ENCODE measurements at places on chromosomes 4 and X.

- no peak for DNase-seq
Observed at GRCh38 chr4:145496292-145496691, 14.6 kb downstream of the SMAD1 start.

GRCh38 chr4:3210467-3210866 lies 38.5 kb upstream of the MSANTD1 start:
- no peak for DNase-seq

GRCh38 chr4:2339458-2340271 lies 77.8 kb upstream of the MXD4 start:
- DNase-seq: no peak

DNA sequence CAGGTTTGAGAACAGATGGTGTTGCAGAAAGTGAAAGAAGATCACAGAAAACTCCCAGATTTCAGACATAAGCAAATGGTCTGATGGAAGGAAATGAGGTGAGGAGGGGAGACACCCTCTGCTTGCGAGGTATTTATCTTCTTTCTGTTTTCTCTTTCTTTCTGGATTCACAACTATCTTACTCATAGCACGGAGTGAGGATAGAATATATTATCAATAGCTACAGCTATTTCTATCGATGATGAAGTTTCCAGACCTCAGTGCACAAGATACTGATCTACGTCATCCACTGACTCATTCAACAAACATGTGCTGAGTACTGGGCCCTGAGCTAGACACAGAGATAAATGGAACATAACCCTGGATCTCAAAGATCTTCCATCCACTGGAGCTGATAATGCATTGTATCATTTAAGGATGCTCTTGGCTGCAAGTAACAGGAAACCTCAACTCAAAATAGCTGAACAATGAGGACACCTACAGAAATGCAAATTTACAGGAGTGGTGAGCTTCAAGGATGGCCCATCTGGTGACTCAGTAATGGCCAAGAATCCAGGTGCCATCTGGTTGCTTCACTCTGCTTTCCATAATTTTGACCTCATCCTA lies 21.2 kb downstream of the SLC2A9 start:
- DNase-seq: no peak

DNA sequence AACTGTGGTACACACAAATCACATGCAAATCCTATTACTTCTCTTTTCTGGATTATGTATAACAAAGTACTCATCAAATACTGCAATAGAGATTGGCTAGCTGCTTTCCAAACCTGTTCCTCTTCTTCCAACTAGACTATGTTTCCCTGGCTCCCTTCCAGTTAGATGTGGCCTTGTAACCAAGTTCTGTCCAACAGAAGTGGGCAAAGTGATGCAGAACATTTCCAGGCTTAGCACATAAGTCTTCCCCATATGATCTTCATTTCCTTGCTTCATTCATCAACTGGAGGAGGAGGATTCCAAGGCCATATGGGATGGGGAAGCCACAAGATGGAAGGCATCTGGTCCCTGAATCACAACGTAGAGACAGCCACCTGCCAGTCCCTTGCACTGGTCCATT lies 8.0 kb downstream of the SLC9A7 start:
- DNase-seq: no peak

DNA sequence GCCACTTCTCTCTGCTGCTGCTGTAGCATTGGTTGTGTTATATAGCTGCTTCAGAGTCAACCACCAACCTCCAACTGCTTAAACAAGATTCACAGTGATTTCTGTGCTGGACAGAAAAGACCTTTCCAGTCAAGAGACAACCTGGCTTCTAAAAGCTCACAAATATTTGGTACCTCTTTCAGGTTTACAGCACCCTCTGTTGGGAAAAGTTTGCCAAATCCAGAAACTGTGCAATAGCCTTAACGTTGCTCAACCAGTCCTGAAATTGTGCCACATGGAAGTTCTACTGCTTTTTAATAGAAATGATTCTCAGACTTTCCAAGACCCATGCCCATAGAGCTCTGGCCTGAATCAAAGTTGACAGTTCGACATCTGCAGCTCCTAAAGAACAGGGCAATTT lies 842.1 kb upstream of the HTR2C start:
- no peak for DNase-seq

GRCh38 chr4:147582386-147583060 lies 34.7 kb upstream of the TMEM184C start:
- no peak for DNase-seq

GRCh38 chrX:43657671-43658070 lies 1.6 kb downstream of the MAOA start:
- DNase-seq: no peak

GRCh38 chr4:21778702-21779101 lies 169.9 kb downstream of the KCNIP4 start:
- DNase-seq: no peak

DNA sequence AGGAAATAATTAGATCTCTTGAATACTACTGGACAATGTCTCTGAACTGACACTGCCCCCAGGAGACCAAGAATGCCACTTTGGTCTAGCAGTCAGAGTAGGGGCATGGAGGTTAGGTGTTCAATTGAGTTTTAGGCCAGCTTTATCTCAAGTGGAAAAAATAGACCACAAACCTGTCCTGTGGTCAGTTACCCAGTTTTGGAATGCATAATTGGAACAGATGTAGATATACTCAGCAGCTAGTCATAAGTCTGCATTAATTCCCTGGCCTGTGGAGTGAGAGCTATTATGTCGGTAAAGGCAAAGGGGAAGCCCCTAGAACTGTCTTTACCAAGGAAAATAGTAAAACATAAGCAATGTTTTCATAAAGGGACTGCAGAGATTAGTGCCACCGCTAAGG lies 587.7 kb downstream of the GLUD2 start:
- no peak for DNase-seq

DNA sequence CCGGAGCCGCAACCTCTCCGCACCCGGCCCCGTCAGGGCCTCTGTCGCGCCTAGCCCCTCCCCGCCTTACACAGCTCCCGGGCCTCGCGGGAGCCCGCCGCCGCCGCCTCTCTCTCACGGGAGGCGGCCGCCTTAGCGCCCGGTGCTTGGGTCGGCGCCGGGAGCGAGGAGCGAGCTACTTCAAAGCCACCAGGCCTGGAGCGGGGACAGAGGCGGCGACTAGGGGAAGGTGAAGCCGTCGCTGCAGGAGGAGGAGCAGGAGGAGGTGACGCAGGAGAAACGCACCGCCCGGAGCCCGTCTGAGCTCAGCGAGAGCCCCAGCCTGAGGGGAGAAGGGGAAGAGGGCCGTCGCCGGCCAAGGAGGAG lies 250 bp downstream of the USP9X start:
- DNase-seq: peak; percentile 58

- DNase-seq: no peak
Observed at GRCh38 chrX:109782994-109783700, 50.1 kb upstream of the ACSL4 start.

DNA sequence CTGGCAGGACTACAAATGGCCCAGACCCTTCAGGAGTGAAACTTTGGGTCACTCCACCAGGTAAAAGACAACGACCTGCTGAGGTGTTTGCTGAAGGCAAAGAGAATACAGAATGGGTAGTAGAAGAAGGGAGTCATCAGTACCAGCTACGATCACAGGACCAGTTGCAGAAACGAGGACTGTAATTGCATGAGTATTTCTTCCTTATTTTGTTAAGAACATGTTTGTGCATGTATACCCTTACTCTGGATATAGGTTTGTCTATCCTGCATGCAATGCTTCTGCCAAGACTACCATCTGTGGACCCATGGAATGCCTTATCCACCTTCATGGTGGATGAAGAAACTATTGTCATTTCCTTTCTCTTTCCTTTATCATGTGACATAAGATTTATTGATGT lies 48.1 kb upstream of the BCLAF3 start:
- no peak for DNase-seq

GRCh38 chr4:65658117-65658516 lies 12.2 kb downstream of the EPHA5 start:
- no peak for DNase-seq

DNA sequence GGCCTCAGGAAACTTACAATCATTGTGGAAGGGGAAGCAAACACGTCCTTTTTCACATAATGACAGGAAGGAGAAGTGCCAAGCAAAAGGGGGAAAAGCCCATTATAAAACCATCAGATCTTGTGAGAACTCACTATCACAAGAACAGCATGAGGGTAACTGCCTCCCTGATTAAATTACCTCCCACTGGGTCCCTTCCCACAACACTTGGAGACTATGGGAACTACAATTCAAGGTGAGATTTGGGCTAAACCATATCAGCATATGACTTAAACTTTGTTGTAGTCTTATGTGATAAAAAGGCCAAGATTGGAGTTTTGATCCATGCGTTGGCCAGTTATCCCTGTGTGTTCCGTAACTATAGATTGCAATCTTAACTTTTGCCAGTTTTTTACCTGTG lies 68.3 kb downstream of the C4orf33 start:
- no peak for DNase-seq

GRCh38 chrX:13103188-13103913 lies 58.9 kb upstream of the FAM9C start:
- no peak for DNase-seq

- no peak for DNase-seq
Observed at GRCh38 chr4:187547316-187547715, 448.3 kb upstream of the ZFP42 start.

- DNase-seq: no peak
Observed at GRCh38 chrX:24448762-24449250, 16.3 kb upstream of the PDK3 start.

DNA sequence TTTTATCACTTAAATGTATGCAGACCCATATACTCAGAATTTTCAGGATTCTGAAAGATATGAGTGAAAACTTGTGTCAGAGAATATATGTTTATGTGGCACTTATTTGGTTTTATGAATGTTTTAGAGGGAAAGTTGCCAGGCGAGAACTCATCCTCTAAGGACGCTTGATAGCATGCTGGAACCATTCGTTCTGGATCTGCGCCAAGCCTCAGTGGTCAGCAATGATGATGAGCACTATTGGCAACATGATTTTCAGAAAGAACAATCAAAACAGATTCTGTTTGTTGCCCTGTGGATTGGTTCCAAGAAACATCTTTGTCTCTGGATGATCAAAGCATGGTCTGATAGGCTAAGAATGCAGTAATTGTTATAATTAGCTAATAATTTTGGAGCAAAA lies 32.1 kb upstream of the RAPGEF2 start:
- no peak for DNase-seq

- no peak for DNase-seq
Observed at GRCh38 chr4:136917312-136918110, 614.8 kb downstream of the PCDH18 start.

DNA sequence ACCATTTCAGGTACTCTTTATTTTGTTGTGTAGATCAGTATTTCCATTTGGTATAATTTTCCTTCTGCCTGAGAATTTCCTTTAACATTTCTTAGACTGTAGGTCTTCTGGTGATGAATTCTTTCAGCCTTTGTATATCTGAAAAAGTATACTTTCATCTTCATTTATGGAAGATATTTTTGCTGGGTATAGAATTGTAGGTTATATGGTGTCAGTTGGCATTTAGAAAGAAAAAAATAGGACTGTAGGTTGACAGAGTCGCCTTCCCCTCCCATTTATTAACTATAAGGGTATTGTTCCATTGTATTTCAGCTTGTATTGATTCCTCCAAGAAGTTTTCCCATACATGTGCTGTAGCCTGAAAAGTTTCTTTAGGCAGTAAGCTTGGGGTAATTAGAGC lies 71.9 kb downstream of the KDM6A start:
- no peak for DNase-seq

DNA sequence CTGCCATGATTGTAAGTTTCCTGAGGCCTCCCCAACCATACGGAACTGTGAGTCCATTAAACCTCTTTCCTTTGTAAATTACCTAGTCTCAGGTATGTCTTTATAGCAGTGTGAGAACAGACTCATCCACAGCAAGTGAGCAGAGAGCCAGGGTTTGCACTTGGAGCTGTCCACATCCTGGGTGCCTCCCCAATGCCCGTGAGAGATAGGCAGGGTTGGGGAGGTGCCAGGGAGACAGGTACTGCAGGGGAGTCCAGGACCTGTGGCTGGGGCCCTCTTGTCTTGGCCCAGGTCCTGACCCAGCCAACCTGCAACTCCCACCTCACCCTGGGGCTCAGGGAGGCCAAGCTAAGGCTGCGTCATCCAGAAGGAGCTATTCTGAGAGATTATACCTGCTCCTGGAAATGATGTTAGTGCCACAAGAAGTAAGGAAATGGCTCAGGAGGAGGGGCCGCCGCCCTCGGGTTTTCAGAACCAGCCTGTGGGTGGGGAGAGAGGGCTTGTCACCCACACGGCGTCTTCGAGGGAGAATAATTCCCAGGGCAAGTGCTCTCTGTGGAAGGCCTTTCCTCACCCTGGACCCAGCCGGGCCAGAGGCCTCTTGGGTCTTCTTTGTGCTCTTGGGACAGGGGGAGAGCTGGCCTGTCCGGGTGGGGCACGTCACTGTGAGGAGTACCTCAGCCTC lies 66.5 kb downstream of the ADRA2C start:
- no peak for DNase-seq

- DNase-seq: no peak
Observed at GRCh38 chrX:769796-770195, 139.2 kb downstream of the SHOX start.
